Left lobe of liver (tissue), 2 donors: ENCODE measurements at places on chromosomes 7 and 10. TPM values are rescaled to one million over a fixed set of nuclear protein-coding genes. Genes with fewer than 3 reads are reported as not detected.

The MUC3A gene
- total RNA-seq, result 9.4 TPM

The GNGT1 gene
- not detected for total RNA-seq

The ZNF736 gene
- total RNA-seq, result 4.3 TPM

The POLR2J2 gene
- 3.7 TPM for total RNA-seq

The ARPC1A gene
- 64.2 TPM for total RNA-seq

The ITGB8 gene
- total RNA-seq, result 1.3 TPM

The FAM20C gene
- 72.2 TPM for total RNA-seq

The AGAP9 gene
- 14.8 TPM for total RNA-seq

The SKIDA1 gene
- total RNA-seq, result 3.4 TPM

The ITPRID1 gene
- total RNA-seq, result not detected

The SLC13A1 gene
- total RNA-seq, result 0.13 TPM

The DDX21 gene
- 14.0 TPM for total RNA-seq

The RAMP3 gene
- total RNA-seq, result 5.8 TPM

The AKR1C8 gene
- total RNA-seq, result 24.7 TPM

The GIMAP8 gene
- total RNA-seq, result 4.4 TPM

The RSPH10B gene
- total RNA-seq, result 0.13 TPM

The FZD8 gene
- 5.7 TPM for total RNA-seq

The HKDC1 gene
- 0.65 TPM for total RNA-seq

The SFXN4 gene
- total RNA-seq, result 17.8 TPM

The CDNF gene
- 4.8 TPM for total RNA-seq

The TYW1B gene
- total RNA-seq, result 1.5 TPM

The ELFN1 gene
- 17.5 TPM for total RNA-seq

The TMEM236 gene
- total RNA-seq, result 0.15 TPM

The CYP3A5 gene
- total RNA-seq, result 564 TPM

The TSPAN12 gene
- total RNA-seq, result 15.1 TPM

The OR2A5 gene
- total RNA-seq, result not detected

The CPN1 gene
- total RNA-seq, result 46.9 TPM

The TMEM196 gene
- not detected for total RNA-seq

The PLAC9 gene
- total RNA-seq, result 2.2 TPM

The MUC12 gene
- total RNA-seq, result 0.05 TPM

The PTPRN2 gene
- total RNA-seq, result 0.33 TPM

The WNT2 gene
- 0.86 TPM for total RNA-seq

The LEP gene
- not detected for total RNA-seq
